ENCODE measurements at places on chromosomes 13 and 19.

DNA sequence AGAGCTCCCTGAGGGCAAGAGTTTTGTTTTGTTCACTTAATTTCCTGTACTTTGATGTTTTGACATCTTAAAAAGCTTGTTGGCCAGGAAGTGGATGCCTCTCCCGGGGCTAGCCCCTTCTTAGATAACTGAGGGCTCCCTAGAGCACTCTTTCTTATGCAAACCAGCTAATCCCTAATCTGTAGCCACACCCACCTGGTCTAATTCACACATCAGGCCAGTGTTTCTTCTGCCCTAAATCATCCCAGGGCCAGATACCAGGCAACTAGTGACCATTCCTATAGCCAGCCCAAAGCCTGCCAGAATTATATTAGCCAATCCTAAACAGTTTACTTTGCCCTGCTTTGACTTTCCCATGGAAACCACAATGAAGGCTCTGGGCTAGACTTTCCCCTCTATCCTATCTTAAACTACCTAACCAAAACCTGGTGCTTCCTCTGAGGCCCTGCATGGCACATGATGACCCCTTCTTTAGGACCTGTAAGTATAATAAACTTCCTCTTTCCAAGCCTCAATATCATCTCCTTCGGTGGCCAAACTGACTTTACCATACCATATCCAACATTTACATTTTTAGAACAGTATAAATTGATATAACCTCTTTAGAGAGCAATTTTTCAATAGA is 24.8 kb downstream of the WBP4 start:
- no peak for DNase-seq

GRCh38 chr19:48946463-48947257 is 8.0 kb upstream of the BAX start:
- DNase-seq = no peak

GRCh38 chr19:49767381-49767780 is 580 bp downstream of the AP2A1 start:
- no peak for DNase-seq

- peak; percentile 52 for DNase-seq
Observed at GRCh38 chr19:10334588-10335351, 1.4 kb upstream of the RAVER1 start.

DNA sequence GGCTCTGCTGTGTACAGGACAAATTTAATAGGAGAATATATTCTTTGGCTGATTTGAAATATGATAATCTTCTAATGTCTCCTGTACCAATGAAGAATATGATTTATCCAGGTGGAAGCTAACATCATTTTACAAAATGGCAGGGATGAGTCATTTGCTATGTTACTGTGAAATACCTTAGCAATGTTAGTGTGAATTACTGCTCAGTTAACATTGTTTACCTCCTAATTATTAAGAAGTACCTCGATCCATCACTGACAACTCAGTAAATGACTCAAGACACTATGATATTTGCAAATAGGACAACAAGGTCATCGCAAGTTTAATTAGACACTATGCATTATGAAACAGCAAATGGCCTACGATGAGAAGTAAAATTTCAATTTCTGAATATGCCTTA is 309.1 kb upstream of the EDNRB start:
- no peak for DNase-seq

DNA sequence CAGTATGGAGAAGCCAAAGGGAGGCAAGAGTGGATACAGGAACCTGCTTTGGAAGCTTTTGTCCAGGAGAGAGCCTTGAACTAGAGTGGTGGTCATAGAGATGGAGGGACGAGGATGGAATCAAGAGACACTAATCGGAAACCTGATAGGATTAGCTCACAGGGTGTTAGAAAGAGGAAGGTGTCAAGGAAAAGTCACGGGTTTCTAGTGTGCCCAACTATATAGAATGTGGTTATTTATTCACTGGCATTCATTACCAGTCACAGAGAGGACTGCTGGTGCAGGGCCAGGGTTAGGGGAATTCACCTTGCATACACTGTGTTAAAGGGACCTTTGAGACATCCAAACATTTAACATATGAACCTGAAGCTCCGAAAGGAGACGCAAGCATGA is 43.4 kb upstream of the URAD start:
- DNase-seq = no peak

DNA sequence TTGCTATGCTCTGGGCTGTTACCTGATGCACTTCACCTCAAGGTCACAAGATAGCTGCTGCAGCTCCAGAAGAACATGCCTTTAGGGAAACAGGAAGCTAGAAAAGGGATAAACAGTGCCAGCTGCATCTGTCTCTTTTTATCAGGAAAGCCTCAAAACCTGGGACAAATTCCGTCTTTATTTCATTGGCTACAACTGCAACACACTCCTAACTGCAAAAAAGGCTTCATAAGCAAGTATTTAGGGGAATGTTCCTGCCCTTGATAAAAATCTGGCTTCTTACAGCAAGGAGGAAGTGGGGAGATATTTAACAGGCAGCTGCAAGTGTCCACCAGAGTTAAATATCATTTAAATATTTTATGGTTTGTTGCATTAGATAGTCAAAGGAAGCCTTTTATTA is 34.2 kb upstream of the SERTM1 start:
- no peak for DNase-seq

GRCh38 chr13:75761369-75761768 is 125.2 kb downstream of the LMO7 start:
- DNase-seq = no peak

- DNase-seq = no peak
Observed at GRCh38 chr13:25391932-25392331, 20.2 kb downstream of the ATP8A2 start.

DNA sequence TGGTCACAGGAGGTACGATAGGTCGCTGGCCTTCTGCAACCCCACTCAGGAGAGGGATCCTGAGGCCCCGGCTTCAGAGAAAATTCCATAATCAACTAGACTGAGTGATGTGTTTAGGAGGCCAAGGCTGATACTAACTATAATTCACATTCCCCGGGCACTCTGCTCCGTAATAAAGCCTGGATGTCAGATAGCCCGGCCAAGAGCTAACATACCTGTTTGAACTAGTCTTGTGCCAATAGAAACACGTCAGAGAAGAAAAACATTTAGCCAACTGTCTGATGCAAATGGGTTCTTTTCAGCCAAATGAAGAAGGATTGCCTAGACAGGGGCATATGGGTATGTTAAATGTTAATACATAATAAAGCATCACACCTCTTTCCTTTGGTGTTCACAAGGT is 204.2 kb downstream of the TSHZ3 start:
- no peak for DNase-seq

DNA sequence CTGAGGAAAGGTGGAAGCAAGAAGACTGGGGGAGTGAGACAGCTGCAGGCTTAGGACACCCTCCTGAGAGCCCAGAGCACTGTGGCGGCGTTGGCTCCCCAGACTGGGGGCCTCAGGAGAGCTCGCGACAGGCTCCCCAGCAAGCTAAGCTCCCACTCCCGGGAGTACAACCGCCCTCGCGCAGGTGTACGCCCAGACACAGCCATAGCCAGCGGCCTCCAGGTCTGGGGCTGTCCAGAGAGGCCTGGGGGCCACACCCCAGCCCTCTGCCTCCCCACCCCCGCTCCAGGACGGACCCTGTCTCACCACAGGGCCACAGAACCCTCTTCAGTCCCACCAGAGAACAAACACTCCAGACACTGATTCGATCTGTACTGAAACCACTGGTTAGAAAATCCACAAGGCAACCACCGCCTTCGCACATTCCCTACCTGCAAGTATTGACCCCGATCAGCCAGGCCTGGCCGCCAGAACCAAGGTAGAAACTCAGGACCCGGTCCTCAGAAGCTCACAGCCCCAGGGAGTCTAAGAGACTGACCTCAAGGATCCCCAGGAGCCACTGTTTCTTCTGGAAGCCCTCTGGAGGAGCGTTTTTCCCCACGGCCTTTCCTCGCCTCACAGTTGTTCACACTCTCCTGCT is 16.3 kb downstream of the ZIC5 start:
- DNase-seq = no peak

GRCh38 chr19:55461974-55462626 is 658 bp upstream of the ISOC2 start:
- DNase-seq = no peak

DNA sequence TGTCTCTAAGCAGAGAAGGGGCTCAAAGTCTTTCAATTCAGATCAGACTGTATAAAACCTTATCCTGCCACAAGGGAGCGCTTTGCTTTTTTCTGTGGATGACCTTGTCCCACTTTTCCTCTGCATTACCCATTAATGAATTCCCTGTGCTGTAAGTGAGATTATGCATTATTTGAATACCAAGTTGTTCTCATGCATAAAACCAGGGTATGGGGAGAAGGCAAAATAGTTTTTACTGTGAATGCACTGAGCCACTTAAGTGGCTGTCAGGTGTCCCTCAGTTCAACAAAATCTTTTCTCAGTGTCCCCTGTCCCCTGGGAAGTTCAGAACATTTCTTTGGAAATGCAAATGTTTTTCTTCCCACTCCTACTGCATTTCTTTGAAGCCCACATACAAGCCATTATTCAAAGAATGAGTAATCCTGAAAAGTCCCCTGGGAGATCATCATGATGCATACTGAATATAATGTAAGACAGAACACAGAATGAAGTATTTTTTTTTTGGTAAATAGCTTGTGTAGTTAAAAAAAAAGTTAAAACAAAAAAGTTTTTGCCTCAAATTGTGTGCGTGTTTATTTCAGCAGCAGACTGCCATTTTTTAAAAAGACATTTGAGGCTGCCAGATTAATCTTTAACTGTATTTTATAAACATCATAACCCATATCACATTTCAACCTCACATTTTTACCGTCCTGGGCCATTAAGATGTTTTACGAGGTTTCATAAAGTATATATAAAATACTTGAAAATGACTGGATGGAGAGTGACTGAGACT is 506.7 kb upstream of the PCDH9 start:
- DNase-seq = peak; percentile 39

- DNase-seq = no peak
Observed at GRCh38 chr13:65054277-65054676, 2175.9 kb downstream of the PCDH9 start.

- DNase-seq = peak; percentile 63
Observed at GRCh38 chr19:11480715-11481533, at the start of gene ELAVL3. ELAVL3 (minus strand) TSS chr19:11481046; CDS start chr19:11480608, 438 bp downstream.

GRCh38 chr13:49904729-49905456 is 31.2 kb downstream of the SPRYD7 start:
- DNase-seq = no peak

- no peak for DNase-seq
Observed at GRCh38 chr19:579111-579841, 6.9 kb downstream of the BSG start.

DNA sequence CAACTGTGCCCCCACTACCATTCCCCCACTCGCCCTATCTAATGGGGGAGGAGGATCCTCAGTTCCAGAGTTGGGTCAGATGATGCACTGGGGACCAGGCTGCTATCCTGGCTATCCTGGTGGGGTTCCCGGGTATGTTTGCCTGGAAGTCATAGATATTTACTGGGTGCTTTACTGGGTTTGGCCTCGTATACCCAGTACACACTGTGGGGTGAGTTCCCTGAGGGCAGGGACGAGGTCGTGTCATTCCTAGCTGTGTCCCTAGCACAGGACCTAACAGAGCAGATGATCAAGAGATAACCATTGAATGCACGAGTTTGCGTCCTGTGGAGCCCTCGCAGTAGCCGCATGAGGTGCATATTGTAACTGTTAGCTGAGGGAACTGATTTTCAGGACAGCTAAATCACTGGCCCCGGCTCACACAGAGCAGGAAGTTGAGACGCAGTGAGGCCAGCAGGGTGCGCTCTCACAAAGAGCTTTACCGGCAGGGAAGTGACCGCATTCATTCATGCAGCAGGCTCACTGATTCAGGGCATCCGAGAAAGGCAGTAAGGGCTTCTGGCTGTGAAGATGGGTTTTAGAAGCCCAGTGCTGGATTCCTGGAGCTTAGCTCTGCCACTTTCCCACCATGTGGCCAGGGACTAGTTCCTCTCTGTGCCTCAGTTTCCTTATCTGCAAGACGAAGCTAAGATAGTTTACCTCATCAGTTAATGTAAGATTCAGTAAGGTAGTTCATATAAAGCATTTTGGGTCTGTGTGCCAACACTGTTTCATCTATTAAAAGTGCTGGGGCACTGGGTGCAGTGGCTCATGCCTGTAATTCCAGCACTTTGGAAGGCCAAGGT is 6.0 kb downstream of the RUVBL2 start:
- no peak for DNase-seq

GRCh38 chr19:35318679-35319448 is 10.1 kb upstream of the CD22 start:
- DNase-seq = peak; percentile 54

Measured in midbrain (tissue), 1 donor.